Right ventricle myocardium superior (tissue), 1 donor: ENCODE measurements at places on chromosomes 3 and 15. TPM values are rescaled to one million over a fixed set of nuclear protein-coding genes. Genes with fewer than 3 reads are reported as not detected.

Gene P2RY1
- 9.5 TPM for total RNA-seq

Gene ACAA1
- total RNA-seq, result 111 TPM

Gene CNTN3
- 2.2 TPM for total RNA-seq

Gene SENP7
- 8.4 TPM for total RNA-seq

Gene PLA2G4E
- total RNA-seq, result not detected

Gene NLGN1
- total RNA-seq, result 7.8 TPM

Gene RABL3
- total RNA-seq, result 17.9 TPM

Gene RLBP1
- not detected for total RNA-seq

Gene ISL2
- total RNA-seq, result not detected

Gene CDV3
- total RNA-seq, result 145 TPM

Gene POMGNT2
- total RNA-seq, result 20.2 TPM

DNA sequence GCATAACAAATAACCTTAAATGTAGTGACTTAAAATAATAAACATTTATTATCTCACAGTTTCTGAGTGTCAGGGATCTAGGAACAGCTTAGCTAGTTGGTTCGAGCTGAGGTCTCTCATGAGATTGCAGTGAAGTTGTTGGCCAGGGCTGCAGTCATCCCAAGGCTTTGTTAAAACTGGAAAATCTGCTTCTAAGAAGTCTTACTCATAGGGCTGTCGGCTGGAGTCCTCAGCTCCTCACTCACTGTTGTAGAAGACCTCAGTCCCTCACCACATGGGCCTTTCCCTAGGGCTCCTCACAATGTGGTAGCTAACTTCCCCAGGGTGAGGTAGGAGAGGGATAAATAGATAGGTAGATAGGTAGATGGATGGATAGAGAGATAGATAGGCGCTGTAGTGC is 20.8 kb upstream of the SLC7A14 start:
- DNase-seq, result no peak

DNA sequence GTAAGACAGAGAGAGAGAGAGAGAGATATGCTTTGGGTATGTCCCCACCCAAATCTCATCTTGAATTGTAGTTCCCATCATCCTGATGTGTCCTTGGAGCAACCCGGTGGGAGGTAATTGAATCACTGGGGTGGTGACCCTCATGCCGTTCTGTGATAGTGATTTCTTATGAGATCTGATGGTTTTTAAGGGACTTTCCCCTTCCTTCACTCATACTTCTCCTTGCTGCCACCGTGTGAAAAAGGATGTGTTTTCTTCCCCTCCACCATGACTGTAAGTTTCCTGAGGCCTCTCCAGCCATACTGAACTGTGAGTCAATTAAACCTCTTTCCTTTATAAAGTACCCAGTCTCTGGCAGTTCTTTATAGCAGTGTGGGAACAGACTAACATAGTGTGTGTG is 60.3 kb downstream of the EOMES start:
- DNase-seq, result no peak

GRCh38 chr15:47644722-47645121 is 72.6 kb upstream of the SEMA6D start:
- no peak for DNase-seq

- DNase-seq, result no peak
These were observed 42.4 kb downstream of the RASA2 start for GRCh38 chr3:141529256-141529655.

- DNase-seq, result no peak
These were observed 18.8 kb downstream of the PLA2G4F start for GRCh38 chr15:42137461-42138261.

DNA sequence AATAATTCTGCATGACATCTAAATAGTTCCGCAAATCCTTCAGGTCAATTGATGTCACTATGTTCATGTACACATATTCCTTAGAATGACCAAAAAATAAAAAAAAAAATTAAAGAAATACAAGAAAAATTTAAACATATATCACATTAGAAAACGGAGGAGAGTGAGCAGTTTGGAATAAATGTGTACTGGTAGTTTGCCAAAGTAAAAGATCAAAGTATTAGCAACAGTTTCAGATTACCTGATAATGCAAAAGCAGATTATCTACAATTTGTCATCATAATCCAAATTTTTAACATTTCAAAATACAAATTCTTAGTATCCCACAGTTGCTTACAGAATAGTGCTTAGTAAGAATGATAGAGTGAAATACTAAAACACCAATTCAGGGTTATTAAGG is 1.9 kb downstream of the DLG1 start:
- DNase-seq, result no peak

DNA sequence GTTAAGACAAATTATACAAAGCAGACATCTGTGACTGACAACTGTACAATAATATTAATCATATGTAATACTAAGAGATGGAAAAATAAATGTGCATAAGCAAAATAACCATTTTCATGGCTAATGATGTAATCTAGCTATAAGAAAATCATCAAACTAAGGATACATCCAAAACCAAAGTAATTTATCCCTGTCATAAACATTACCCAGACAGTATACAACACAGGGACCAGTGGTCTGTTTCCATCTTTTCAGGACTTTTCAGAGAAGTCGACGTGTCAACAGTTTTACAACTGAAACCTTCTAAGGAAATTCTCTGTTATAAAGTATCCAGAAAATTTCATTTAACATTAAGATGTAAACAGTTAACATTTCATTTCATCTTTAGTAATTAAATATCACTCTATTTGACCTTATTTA is 11.0 kb downstream of the THBS1 start:
- DNase-seq, result no peak

DNA sequence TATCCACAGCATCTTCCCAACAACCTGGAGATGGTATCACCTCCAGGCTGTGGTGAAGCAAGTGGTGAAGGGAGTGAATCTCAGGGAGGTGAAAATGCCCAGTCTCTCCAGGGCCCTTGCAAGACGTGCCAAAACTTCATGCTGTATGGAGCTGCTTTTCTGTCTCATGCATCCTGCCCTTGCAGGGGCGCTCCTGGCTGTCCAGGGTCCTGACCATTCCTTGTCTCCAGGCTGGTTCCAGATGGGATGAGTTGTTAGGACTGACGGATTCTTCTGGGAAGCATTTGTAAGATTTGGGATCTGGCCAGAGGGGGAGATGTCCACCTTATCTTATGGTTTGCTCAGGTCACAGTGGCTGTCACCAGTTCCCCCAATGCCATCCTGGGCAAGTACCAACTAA is 15.8 kb downstream of the TGM4 start:
- no peak for DNase-seq

DNA sequence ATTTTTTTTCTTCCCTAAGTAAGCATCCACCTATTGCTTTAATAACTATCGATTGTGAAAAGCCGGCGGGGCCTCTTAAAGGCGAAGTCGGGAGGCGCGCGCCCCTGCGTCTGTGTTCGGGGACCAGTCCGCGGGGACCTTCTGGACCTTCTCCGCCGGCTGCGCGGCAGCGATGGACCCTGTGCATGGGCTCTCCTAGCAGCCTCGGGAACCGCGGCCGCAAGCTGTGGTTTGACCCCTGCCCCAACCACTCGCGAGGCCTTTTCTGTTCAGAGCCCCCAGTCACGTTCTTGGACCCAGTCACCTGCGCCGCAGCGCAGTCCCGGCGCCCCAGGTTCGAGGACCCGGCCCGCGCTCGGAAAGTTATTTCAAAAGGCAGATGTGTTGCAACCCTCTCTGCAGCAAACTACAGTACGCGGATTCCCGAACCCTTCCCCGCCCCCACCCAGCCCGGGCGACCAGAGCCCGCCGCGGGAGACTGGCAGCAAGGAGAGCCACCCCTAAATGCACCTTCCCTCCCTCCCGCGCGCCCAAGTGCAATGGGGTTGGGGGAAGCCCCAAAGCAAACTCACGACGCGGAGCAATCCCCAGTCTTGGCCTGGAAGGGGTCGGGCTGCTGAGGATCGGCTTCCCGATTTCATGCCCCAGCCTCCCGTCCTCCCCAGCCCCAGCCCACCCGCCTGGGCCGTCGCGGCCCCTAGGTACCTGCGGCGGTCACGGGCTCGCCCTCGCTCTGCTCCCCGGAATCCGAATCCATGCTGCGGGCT is 684 bp downstream of the TNFAIP8L3 start:
- DNase-seq, result peak; percentile 53

- DNase-seq, result peak; percentile 62
These were observed 65.5 kb upstream of the ROPN1 start for GRCh38 chr3:124057420-124057819.

- DNase-seq, result no peak
These were observed 430.6 kb downstream of the FOXP1 start for GRCh38 chr3:71152892-71153265.

GRCh38 chr3:130826516-130827182 is 67.2 kb upstream of the ATP2C1 start:
- DNase-seq, result no peak

- DNase-seq, result no peak
These were observed 6.7 kb downstream of the LMOD3 start for GRCh38 chr3:69115731-69116130.

DNA sequence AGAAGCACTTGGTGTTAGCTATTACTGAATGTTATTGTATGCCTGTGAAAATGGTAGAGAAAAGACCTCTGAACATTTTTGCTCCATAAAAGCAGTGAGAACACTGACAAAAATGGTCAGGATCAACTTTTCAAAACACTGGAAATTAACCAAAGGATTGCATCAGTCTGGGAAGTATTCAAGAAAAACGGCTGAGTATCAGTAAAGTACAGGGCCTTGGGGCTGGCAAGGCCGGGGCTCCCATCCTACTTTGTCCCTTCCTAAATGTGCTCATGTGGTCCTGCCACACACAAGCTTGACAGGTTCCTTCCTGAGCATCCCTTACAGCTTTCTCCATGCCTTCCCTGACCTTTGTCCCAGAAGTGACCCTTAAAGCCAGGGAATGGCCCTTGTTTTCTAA is 84.0 kb downstream of the CFAP20DC start:
- DNase-seq, result peak; percentile 43

DNA sequence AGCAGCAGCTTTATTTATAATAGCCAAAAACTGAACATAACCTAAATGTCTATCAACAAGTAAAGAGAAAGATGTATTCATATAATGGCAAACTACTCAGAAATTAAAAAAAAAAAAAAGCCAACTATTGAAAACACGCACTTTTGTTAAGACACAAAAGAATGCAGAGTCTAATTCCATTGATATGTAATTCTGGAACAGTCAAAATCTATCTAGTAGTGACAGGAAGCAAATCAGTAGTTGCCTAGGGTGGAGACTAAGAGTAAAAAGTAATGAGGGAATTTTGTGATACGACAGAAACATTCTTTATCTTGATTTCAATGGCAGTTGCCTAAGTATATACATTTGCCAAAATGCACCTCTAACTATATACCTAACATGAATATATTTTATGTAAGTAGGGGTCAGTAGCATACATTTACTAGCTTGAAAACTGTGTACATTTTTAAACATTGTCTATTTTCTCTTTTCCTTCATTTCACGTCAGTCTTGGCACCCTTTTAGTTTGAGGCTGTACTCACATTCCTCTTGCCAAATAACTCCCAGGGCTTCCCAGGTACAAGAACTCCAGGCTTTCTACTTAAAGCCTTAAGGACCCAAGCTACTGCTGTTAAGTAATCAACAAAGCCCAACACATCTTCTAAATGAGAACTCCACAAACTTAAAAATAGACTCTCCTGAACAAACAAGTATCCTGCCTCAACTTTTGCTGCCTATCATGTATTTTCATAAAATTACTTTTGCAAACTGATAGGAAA is 54.7 kb downstream of the ADAM10 start:
- DNase-seq, result no peak

- no peak for DNase-seq
These were observed 983 bp upstream of the ALDH1A3 start for GRCh38 chr15:100878648-100879047.

GRCh38 chr15:69755551-69756310 is 303.1 kb downstream of the RPLP1 start:
- peak; percentile 58 for DNase-seq

GRCh38 chr15:55230051-55230670 is 33.4 kb upstream of the RSL24D1 start:
- no peak for DNase-seq

DNA sequence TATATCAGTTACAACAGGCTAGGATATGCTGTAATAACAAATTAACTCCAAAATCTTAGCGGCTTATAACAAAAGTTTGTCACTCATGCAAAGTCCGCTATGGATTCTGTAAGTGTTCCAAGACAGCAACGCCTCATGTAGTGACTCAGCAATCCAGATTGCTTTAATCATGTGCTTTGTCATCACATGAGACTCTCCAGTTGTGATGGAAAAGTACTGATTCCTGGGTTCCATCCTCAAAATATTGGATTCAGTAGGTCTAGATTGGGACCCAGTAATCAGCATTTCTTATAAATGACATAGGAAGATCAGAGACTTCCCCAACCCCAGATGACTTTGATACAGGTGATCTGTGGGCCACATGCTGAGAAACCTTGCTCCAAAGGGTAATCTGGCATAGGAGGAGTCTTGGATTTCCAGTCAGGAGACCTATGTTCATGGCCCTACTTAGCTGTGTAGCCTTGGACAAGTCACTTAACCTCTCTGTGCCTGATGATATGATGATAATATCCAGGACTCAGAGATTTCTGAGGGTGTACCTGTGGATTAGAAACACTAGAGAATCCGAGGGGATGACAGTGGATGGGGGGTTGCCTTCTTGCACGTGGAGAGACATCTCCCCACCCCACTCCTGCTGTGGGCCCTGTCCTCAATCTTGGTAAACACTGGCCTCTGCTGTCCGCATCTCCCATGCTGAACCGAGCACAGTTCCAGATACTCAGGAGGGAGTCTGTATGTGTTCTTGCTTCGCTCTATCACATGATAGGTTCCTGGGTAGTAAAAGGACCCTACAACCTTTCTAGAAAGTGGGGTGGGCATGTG is 65.5 kb downstream of the CORO2B start:
- no peak for DNase-seq

GRCh38 chr3:98733053-98733811 is 29.9 kb upstream of the ST3GAL6 start:
- peak; percentile 51 for DNase-seq

DNA sequence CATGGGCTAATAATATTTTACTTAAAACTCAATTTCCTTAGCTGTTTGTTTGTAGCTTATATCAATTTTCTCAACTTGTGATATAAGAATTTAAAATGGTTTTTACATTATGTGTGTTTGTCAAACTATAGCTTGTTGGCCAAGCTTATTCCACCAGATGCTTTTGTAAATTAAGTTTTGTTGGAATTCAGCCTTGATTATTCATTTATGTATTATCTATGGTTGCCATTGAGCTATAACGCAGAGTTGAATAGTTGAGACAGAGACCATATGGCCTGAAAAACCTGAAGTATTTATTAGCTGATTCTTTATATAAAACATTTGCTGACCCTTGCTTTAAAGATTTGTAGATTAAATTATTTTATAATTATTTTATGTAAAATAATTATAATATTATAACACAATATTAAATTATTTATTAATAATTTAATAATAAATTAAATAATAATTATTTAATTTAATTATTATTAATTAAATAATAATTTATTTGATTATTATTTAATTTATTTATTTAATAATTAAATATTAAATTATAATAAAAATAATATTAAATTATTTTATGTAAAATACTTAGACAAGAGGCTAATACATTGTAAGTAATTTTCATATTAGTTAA is 779.6 kb upstream of the NECTIN3 start:
- DNase-seq, result no peak
